WTC11 (cell line): ENCODE measurements at places on chromosomes 1 and 21.

- H3K4me3 ChIP-seq = no peak overlapping the region
- peaks cover 28% of the 10 kb centered on the region for H3K4me1 ChIP-seq
- DNase-seq = no peak
- H3K36me3 ChIP-seq = no peaks in the 10 kb centered on the region
Observed at GRCh38 chr1:244022311-244022710, 28.8 kb upstream of the ZBTB18 start.

- H3K27ac ChIP-seq = no peak overlapping the region
- H3K36me3 ChIP-seq = no peaks in the 10 kb centered on the region
- H3K4me3 ChIP-seq = peak overlapping the region; percentile 49
- peaks cover 16% of the 10 kb centered on the region for H3K4me1 ChIP-seq
- H3K27me3 ChIP-seq = peaks cover 15% of the 10 kb centered on the region
- no peak for DNase-seq
Observed at GRCh38 chr1:6703016-6703415, 1.4 kb upstream of the DNAJC11 start.

- H3K27ac ChIP-seq = no peak overlapping the region
- H3K36me3 ChIP-seq = no peaks in the 10 kb centered on the region
- H3K4me1 ChIP-seq = peaks cover 42% of the 10 kb centered on the region
- peaks cover 4% of the 10 kb centered on the region; the same call in 1 of the 2 replicates for H3K27me3 ChIP-seq
Observed at GRCh38 chr1:19007491-19008441, 51.3 kb upstream of the IFFO2 start.

GRCh38 chr21:44989537-44989886 lies 49.7 kb downstream of the SLX9 start:
- no peaks in the 10 kb centered on the region for H3K27me3 ChIP-seq
- H3K36me3 ChIP-seq = no peaks in the 10 kb centered on the region
- DNase-seq = no peak
- H3K4me3 ChIP-seq = no peak overlapping the region

DNA sequence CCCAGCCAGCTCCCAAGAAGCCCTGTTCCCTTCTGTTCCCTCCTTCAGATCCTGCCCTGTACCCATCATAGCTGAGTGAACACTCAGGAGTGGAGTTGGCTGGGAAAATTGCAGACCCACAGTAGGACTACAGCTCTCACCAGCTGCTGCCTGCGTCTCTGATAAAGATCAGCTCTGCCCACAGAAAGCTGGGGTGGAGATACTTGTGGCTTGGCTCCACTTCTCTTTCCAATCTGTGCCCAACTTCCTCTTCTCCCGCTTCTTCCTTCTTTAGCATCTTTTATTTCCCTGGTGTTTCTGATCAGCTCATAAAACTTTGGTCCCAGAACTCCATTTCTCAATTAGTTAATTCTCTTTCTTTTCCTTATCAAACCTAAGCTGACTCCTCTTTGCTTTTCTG lies 5.5 kb upstream of the CD1A start:
- H3K4me1 ChIP-seq = no peaks in the 10 kb centered on the region
- no peak overlapping the region for H3K27ac ChIP-seq
- H3K4me3 ChIP-seq = no peak overlapping the region
- no peaks in the 10 kb centered on the region for H3K36me3 ChIP-seq
- H3K27me3 ChIP-seq = no peaks in the 10 kb centered on the region; the same call in 1 of the 2 replicates
- no peak for DNase-seq

DNA sequence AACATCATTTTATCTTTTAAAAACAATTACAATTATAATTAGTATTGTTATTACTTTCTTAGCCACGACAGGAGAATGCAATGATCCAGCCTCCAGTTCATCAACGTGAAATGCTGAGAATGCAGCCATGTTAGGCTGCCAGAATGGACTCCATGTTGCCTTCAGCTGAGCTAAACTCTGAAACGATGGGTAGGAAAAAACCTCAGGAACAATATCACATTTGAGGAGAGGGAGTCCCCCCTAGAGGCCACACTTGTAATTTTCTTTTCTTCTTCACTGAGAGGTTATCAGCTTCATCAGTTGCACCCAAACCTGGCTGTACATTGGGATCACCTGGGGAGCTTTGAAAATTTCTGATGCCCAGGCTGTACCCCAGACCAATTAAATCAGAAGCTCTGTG lies 34.6 kb upstream of the DNAH14 start:
- peaks cover 10% of the 10 kb centered on the region for H3K36me3 ChIP-seq
- no peak overlapping the region for H3K4me3 ChIP-seq
- H3K4me1 ChIP-seq = no peaks in the 10 kb centered on the region
- no peak for DNase-seq

DNA sequence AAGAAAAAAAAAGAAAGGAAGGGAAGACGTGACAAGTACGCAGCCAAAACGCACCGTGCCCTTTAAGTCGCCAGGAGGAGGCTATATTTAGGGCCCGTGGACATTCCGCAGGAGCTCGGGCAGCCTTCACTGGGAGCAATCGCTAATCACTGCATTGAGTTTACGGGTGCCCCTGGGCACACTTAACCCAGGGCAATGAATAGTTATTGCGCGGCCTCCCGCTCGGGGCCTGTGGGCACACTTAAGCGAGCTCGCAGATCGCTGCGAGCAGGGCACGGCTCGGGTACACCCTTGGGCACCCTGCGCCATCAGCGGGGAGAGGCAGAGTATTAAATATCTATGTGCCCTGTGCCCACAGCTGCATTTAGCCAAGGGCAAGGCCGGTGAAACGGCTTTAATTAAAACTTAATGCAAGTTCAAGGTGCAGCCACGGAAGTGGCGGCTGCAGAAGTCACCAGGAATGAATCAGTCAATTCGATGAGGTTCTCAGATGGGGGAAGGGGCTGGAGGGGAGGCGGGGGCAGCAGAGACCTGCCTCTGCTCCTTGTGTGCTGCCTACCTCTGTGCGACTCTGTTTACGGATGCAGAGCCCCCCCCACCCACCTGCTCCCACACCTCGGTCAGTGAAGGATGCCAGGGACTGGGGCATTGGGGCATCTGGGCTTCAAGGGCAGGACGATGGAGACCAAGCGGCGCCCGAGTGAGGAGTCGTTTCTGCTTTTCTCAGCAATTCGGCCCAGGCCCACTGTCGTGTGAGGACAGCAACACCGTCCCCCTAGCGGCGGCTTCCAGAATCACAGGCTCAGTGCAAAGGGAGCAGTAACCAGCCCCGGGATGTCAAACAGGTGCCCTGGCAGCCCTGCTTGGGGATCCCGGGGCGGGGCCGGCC lies 51.8 kb upstream of the TARDBP start:
- H3K4me3 ChIP-seq = peak overlapping the region; percentile 40
- DNase-seq = peak; percentile 97
- no peaks in the 10 kb centered on the region for H3K36me3 ChIP-seq
- H3K27me3 ChIP-seq = peaks cover 38% of the 10 kb centered on the region
- H3K4me1 ChIP-seq = peaks cover 59% of the 10 kb centered on the region
- H3K27ac ChIP-seq = no peak overlapping the region

DNA sequence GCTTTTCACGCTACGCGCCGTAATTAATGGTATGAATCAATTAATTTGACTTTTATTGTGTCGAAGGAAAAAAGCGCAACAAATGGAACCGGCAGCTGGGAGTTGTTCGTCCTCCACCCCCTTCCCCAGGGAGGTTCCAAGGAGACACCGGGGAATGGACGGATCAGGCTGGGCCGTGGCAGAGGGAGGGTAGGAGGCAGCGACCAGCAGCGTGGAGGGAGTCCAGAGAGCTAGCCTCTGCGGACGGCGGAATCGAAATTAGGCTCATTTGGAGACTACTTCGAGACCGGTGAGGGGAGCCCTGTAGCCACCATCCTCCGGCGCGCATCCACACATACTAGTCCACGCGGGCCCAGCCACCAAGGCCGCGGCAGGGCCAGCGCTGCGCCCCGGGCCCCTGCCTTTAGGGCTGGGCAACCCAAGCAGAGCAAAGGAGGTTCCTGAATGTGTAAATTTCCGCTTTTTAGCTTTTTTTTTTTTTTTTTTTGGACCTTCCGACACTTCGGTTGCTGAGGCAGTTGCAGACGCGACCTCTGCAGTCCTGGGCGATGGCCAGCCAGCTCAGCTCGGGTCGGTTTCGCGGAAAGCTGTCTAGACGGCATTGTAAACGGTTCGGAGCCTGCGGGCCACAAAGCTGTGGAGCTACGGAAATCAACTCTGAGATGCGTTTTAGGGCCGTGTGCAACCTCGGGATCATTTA lies 2.2 kb upstream of the FOXD3 start:
- DNase-seq = peak; percentile 45
- H3K36me3 ChIP-seq = no peaks in the 10 kb centered on the region
- peaks cover 46% of the 10 kb centered on the region for H3K4me1 ChIP-seq
- peak overlapping the region; percentile 87 for H3K27ac ChIP-seq
- H3K27me3 ChIP-seq = peaks cover 35% of the 10 kb centered on the region
- peak overlapping the region; percentile 94 for H3K4me3 ChIP-seq

DNA sequence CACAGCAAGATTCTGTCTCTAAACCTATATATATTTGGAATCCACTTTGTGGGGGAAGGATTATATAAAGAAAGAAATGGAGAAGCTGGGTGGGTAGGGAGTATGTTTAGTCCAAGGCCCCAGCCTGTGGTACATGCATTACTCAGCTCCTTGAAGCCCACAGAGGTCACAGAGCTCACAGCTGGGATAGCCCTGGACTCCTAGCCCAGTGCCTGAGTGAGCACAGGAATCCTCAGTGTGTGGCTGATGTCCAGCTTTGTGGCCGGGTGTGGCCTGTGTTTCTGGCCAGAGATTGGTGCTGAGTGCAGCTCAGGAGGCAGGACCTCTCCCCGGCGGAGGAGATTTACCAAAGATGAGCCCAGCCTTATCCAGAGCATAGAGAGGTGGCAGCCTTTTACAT lies 7.6 kb downstream of the CAPN9 start:
- no peak for DNase-seq
- H3K36me3 ChIP-seq = no peaks in the 10 kb centered on the region
- no peak overlapping the region for H3K27ac ChIP-seq
- no peak overlapping the region for H3K4me3 ChIP-seq

GRCh38 chr1:44327679-44328491 lies 27.2 kb downstream of the ERI3 start:
- H3K27ac ChIP-seq = no peak overlapping the region; the same call in 1 of the 2 replicates
- peak; percentile 31 for DNase-seq
- H3K36me3 ChIP-seq = no peaks in the 10 kb centered on the region
- no peaks in the 10 kb centered on the region for H3K27me3 ChIP-seq

GRCh38 chr21:44845418-44846223 lies 27.8 kb upstream of the SUMO3 start:
- H3K4me1 ChIP-seq = peaks cover 13% of the 10 kb centered on the region
- peak overlapping the region; percentile 57 for H3K4me3 ChIP-seq
- H3K27ac ChIP-seq = peak overlapping the region; percentile 79; the same call in 1 of the 2 replicates

- DNase-seq = no peak
- peaks cover 8% of the 10 kb centered on the region for H3K36me3 ChIP-seq
- H3K4me3 ChIP-seq = peak overlapping the region; percentile 66
- H3K4me1 ChIP-seq = peaks cover 78% of the 10 kb centered on the region
- no peaks in the 10 kb centered on the region for H3K27me3 ChIP-seq
Observed at GRCh38 chr1:147567594-147568381, 26.5 kb downstream of the BCL9 start.

DNA sequence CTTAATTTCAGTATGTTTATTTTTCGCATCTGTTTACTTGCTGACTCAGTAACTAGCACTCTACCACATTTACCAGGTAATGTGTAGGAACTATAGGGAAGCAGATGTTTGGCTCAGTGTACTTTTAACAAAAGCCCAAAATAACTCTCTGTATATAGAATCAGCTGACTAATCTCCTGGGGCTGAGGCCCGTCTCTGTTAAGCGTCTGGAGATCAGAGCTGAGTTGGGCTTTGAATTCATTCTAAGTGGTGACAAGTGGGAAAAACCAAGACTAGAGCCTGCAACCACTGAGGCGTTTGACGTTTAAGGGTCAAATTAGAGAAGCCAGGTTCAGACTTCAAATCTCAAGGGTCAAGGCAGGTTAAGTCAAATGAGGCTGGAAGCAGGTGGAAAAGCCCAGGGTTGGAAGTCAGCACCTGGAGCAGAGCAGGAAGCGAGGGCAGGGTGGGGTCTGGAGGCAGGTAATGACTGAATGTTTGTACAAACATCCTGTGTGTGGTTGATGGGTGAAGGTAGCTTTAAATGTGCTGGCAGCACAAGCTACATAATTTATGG lies 56.8 kb upstream of the LYST start:
- no peak for DNase-seq
- H3K27me3 ChIP-seq = peaks cover 31% of the 10 kb centered on the region
- H3K4me3 ChIP-seq = no peak overlapping the region
- H3K36me3 ChIP-seq = no peaks in the 10 kb centered on the region
- no peak overlapping the region for H3K27ac ChIP-seq

GRCh38 chr1:68528243-68528642 lies 31.4 kb upstream of the DEPDC1 start:
- H3K27ac ChIP-seq = no peak overlapping the region
- H3K4me1 ChIP-seq = no peaks in the 10 kb centered on the region
- no peaks in the 10 kb centered on the region; the same call in 1 of the 2 replicates for H3K27me3 ChIP-seq
- no peak overlapping the region for H3K4me3 ChIP-seq
- no peak for DNase-seq

- peaks cover 7% of the 10 kb centered on the region; the same call in 1 of the 2 replicates for H3K4me1 ChIP-seq
- H3K27ac ChIP-seq = no peak overlapping the region
- H3K4me3 ChIP-seq = no peak overlapping the region
Observed at GRCh38 chr1:193555662-193556441, 369.4 kb upstream of the B3GALT2 start.

- H3K27me3 ChIP-seq = no peaks in the 10 kb centered on the region; the same call in 1 of the 2 replicates
- H3K36me3 ChIP-seq = no peaks in the 10 kb centered on the region
- H3K27ac ChIP-seq = no peak overlapping the region
- no peak for DNase-seq
- H3K4me1 ChIP-seq = peaks cover 15% of the 10 kb centered on the region
- H3K4me3 ChIP-seq = no peak overlapping the region
Observed at GRCh38 chr1:235015291-235015985, 113.2 kb downstream of the TOMM20 start.

DNA sequence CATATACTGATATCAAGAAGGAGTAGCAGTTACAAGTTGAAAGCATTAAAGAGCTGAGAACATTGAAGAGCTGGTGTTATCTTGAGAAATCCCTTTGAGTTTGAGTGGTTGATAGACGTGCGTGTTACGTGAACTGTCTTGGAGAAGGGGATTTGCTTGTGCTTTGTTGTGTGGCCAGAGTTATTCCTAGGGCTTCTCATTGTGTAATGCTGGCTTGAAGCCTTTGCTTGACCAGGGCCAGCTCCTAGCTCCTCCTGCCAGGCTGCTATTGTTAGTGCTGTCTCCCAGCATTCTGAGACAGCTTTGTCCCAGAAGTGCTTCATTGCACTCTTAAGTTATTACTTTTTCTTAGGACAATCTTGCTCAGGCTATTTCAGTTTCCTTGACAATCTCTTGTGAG lies 116.2 kb upstream of the KCNK2 start:
- no peaks in the 10 kb centered on the region for H3K36me3 ChIP-seq
- no peaks in the 10 kb centered on the region for H3K4me1 ChIP-seq
- no peaks in the 10 kb centered on the region for H3K27me3 ChIP-seq
- H3K4me3 ChIP-seq = no peak overlapping the region
- no peak overlapping the region for H3K27ac ChIP-seq

GRCh38 chr1:186042230-186042629 lies 308.0 kb downstream of the HMCN1 start:
- H3K27me3 ChIP-seq = no peaks in the 10 kb centered on the region
- no peak for DNase-seq
- no peak overlapping the region for H3K4me3 ChIP-seq
- peaks cover 2% of the 10 kb centered on the region; the same call in 1 of the 2 replicates for H3K4me1 ChIP-seq
- H3K27ac ChIP-seq = no peak overlapping the region

DNA sequence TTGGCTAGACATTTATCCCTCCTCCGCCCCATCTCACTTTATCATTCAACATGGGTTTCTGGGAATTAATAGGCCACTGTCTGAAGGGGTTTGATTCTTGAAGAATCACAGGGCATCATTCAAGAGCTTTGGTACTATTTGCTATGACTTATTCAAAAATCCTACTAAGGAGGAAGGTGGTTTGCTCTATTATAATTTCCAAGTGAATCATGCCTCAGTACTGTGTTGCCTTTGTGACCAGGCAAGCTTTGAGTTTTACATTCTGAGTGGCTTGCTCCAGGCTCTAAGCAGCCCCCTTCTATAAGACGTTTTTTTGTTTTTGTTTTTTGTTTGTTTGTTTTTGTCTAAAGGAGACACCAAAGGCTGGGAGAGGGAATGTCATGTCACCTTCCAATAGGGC lies 2.6 kb downstream of the C1orf21 start:
- no peak for DNase-seq
- no peak overlapping the region for H3K27ac ChIP-seq
- H3K4me1 ChIP-seq = peaks cover 64% of the 10 kb centered on the region
- H3K27me3 ChIP-seq = peaks cover 9% of the 10 kb centered on the region
